ENCODE measurements at places on chromosomes 4 and X.
A peak's percentile ranks its signal among the peaks of the same experiment; 100 is the strongest.

DNA sequence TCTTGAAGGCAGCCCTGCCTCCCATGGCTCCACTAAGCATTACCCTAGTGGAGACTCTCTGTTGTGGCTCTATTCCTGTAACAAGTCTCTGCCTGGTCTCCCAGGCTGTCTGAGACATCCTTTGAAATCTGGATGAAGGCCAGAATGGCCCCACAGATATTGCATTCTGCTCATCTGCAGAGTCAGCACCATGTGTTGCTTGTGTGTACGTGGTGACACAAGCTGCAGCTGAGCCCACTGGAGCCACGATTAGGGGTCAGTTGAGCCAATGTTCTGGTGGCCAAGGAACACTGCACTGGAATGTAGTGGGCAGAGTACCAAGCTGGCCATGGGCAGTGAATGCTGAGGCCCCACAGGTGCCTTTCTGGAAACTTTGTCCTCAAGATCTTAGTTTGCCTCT, 29.2 kb downstream of the GRID2 start:
- no peak for DNase-seq

DNA sequence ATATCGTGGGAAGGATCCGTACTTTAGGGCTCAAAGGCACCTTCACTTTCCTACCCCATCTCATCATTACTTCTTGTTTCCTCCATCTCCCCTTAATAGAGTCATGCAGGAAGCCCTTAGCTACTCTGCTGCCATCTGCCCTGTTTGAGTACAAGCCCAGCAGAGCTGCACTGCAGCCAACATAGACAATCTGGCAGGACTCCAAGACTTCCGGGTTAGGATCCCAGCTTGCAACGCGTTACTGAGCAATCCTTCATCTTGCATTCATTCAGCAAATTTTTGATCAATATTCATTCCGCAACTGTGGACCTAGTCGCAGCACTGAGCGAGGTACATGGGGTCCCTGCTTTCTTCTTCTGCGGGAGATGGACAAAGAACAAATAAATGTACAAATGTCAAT, 344.9 kb downstream of the BCOR start:
- no peak for DNase-seq

DNA sequence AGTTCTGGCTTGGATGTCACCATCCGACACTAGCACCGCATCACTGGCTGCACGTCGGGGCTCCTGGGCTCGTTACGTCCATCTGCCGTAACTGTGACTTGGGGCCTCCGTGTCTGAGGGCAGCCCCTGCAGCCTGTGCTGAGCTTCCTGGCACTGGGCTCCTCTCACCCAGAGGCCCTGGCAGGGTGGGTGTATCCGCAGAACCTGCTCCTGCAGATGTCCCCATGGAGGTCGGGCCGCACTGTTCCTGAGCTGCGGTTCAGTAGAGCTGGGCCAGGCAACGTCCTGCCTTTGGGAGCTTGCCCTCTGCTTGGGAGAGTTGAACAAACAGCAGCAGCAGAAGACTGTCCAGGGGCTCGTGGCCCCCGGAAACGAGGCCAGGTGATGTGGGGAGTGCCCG, 71.4 kb downstream of the RGS12 start:
- no peak for DNase-seq

- DNase-seq: no peak
Observed at GRCh38 chrX:119228512-119229252, 7.4 kb upstream of the PGRMC1 start.

DNA sequence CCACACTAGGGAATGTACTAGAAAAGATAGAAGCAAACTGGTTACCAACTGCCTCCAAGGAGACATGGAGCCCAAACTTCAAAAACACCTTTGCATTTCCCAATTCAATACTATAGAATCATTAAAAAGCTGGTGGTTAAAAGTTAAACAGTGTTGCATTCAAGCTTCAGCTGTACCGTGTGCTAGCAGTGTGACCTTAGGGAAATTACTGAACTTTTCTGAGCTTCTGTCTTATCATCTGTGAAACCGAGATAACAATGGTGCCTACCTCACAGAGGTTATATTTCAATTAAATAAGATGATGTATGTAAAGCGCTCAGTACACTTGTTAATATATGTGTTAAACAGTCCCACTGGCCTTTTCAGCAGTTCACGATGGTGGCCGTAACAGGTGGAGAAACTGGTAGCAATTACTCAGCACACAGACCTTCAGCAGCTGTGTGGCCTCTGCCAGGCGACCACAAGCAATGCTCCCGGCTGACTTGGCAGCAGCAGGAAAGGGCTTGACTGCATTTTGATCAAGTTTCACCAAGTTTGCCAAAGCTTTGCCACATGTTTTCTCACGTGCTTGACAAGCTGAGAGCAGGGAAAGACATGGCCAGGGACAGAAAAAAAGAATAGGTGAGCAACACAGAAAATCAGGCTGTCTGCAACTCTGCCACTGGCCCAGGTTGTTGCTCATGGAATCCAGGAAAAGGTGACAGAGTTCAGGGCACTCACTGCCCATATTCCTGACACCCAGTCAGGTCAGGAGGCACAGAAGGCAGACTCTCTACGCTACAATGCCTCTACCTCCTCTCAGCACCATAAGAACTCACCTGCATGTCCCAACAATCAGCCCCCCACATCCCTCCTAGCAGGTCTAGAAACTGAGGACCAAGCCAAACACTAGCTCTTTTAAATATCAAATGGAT, 72.1 kb downstream of the PARM1 start:
- no peak for DNase-seq

DNA sequence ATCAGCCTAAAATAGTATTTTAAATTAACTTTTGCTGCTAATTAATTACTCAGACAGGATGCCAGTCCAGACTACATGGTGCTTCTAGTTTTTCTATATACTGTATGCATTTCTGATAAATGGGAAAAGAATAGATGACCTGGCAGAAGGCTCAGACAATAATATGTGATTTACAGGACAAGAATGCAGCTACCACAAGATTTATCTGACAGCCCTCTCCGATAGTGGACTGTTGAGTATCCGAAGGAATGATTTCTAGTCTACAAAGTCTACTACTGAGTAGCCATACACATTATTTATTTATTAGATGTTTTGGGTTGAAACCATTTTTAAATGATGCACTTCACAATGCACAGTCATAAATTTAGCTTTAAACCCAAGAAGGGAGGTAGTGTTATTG, 212.8 kb downstream of the MAB21L2 start:
- no peak for DNase-seq

GRCh38 chr4:35970366-35970960, 273.9 kb downstream of the ARAP2 start:
- no peak for DNase-seq

DNA sequence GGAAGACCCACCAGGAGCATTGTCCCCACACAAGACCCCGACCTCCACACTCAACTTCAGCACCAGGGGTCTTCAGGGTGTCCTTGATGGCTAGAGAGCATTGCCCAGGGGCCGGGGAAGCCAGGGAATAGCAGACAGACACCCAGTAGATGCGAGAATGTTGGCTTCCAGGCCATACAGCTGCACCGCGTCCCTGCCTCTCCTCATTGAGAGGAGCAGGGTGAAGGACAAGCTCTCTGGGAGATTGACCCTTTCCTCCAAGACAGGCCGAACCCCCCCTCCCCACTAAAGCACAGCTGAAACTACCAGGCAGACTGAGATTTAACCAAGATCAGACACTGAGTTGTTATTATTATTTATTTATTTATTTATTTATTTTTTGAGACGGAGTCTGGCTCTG, 42.6 kb upstream of the SLC25A4 start:
- DNase-seq: no peak

- DNase-seq: no peak
Observed at GRCh38 chr4:128854433-128854832, 44.9 kb downstream of the JADE1 start.

DNA sequence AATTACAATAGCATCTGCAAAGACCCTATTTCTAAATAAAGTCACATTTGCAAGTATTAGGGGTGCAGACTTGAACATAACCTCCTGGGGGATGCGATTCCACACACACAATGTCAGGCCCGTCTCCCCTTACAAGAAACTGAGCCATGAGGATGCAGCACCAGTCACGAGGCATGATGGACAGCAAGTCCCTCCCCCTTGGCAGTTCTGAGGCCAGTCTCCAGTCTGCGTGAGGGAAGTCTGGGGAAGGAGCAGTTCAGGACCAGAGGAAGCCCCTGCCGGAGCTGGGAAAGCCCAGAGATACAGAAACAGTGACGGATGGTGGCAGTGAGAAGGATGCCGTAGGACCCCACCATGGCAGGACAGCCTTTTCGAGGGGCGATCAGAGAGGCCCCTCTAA, 9.4 kb downstream of the FAM53A start:
- DNase-seq: no peak

DNA sequence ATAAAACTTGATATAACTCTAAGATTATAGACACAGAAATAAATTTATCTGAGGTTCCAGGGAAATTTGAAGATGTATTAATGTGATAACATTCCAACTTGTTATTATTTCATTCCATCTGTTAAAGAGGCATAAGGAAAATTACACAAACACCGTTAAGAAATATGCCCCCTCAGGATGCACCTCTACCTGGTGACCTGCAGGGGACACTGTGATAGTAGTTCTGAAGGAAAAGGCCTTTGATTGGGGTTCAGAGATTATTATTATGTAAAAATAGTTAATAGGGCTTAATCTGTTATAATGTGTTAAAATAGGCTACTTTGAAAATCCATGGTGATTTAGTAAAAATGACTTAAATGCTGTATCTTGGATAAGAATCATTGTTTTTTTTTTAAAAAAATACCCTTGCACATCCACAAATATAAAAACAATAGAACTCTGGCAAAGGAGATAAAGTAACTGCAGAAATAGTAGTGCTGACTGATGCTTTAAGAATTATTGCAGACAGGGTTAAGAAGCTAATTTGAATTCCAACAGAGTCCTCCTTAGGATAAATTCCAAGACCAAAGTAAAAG, 6.1 kb upstream of the ABRAXAS1 start:
- DNase-seq: no peak

GRCh38 chr4:113760795-113761619, 531 bp downstream of the CAMK2D start:
- peak; percentile 93 for DNase-seq

GRCh38 chrX:153973127-153974002, 811 bp downstream of the TMEM187 start:
- no peak for DNase-seq
